ENCODE measurements at places on chromosomes 6 and 20.

DNA sequence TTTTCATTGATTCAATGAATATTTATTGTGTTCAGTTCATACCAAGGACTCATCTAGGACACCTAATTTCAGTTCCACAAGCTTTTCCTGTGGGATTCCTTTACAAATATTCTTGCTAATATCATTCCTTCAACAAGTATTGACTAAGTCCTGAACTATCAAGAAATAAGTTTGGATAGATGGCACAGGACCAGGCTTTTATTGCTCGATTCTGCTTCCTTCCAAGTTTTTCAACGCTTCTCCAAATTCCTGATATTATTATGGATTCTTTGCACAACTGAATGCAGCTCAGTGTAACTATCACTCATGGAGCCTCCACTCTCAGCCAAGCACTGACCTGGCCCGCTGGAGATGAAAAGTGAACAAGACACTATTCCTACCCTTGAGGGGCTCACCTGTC lies 32.7 kb upstream of the COL21A1 start:
- no peak for DNase-seq

GRCh38 chr6:100415768-100416167 lies 49.0 kb downstream of the SIM1 start:
- DNase-seq = no peak

GRCh38 chr6:13924949-13925881 lies at the start of gene RNF182:
TSS of gene RNF182 (plus strand) at chr6:13924952. CDS start at chr6:13977120, 52,168 bp downstream.
- peak; percentile 48 for DNase-seq

DNA sequence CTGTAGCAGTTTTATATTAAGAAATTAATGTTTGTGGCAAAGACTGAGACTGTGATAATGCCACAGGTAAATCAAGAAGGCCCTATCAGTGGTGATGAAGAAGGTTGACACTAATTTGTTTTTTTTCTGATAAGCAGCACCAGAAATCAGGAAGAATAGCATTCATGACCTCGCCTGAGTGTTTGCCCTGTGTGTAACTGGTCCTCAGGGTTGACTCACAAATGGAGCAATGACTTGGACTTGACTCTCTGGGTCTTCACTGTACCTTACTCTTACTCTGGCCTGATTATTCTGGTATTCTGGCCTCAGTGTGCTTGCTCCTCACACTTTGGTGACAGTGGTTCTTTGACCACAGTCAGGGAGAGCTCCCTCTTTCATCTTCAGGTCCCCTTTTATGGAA lies 243.9 kb downstream of the HAO1 start:
- no peak for DNase-seq

GRCh38 chr6:70547313-70547712 lies 19.4 kb upstream of the SDHAF4 start:
- DNase-seq = peak; percentile 56

- DNase-seq = no peak
Measured at GRCh38 chr6:142307963-142308748, 6.3 kb downstream of the ADGRG6 start.

DNA sequence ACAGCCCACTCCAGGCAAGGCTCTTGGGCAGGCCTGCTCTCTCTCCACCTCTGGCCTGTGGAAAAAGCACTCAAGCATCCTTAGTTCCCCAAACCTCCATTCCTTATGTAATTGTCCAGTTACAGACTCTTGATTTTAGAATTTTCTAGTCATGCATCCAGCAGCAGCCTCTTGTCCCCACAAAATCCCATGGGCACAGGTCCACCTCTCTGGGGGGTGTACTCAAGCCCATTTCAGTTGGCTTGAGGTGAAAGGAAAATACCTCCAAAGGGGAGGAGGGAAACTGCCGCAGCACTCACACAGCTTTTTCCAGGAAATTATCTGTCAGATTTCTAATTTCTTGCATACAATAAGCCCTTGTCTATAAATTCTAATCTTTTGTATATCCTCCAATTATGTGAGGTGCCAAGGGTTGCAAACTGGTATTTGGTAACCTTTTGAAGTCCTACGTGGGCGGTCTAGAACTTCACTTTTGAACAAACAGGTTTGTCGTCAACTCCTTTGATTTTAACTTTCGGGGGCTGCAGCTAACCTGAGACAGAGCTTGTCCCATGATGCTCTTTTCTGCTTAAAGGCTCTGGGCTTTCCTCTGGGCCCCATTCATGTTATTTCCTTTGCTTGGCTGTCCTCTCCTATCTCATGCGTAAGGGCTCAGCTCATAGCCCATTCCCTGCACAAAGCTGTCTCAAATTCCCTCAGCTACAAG lies 104.7 kb upstream of the CEP85L start:
- DNase-seq = no peak

DNA sequence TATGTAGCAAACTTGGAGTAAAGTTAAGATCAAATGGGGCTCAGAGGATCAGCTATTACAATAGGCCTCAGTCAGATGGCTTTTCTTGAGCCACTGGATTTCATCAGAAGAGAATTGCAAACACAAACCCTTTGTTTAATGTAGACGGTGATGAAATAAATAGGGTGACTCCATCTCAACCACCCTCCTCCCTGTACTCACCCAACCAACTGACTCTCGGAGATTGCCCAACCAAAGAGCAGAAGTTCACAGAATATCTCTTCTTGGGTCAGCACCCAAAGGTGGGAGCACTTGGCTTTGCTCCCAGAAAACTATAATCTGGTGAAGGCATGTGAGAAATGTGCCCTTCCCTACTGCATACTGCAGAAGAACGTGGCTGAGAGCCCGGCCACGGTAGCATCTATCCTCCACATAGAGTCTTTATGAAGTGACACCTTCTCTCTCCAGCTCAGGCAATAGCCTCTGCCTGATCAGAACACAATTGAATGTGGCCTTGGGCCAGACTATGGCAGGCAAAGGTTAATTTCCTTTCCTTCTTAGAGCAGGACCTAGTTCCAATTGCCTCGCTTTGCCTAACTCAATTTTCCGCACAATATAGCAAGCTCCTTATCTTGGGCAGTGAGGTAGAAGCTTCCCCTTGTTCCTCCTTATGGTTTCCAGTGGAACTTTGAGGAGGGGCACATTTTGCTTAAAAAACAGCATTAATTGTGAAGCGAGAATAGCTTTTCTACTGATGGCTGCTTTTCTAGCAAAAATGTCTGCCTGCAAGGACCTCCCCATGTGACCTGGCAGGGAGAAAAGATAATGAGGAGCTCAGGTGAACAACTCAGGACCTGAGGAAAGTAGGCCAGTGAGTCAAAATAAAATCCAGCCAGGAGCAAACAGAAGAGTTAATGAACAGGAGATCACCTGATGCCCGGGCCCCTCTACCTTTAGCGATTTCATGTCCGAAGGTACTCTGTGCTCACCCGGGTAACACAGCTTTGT lies 79.4 kb downstream of the GFOD1 start:
- no peak for DNase-seq

- no peak for DNase-seq
Measured at GRCh38 chr20:47674686-47675085, 110.6 kb downstream of the SULF2 start.

GRCh38 chr6:11113038-11113437 lies 1.5 kb upstream of the ERVFRD-1 start:
- DNase-seq = no peak

- DNase-seq = peak; percentile 60
Measured at GRCh38 chr20:46013829-46014516, 5.3 kb downstream of the MMP9 start.

DNA sequence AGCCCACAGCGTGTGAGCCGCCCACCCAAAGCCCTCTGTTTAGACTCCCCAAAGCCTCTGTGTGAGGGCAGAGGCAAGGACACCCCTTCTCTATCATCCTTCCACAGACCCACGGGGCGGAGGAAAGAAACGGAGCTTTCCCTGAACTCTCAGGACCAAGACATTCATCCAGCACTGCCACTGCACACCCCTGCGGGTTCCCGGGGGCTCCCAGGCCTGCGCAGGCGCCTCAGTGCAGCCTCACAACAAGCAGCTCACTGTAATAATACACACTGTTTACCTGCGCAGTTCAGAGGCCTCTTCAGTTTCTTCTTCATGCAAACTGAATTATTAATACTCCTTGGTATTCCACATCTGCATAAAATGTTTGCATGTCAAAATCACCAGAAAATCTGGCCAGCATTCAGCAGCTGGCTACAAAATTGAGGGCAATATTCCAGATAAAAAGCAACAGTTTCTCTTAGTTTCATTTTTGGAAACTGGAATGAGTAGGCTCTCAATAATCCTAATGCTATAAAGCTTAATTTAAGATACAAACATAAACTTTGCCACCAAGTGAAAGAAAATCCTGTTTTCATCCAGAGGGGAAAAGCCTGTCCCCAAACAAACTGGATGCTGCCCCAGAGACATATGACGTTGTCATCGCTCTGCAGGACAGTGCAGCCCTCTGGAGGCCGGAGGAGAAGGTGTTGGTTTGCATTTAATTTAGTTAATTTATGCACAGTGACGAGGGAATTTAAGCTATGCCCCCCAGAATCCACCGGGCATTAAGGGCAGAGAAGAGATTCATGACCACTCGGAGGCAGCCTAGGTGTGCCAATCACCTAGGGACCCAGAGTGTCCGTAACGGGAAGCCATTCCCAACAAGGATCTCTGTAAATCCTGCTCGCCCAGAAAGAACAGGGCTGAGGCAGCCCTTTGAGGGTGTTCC lies 45.3 kb downstream of the NINL start:
- DNase-seq = peak; percentile 76

DNA sequence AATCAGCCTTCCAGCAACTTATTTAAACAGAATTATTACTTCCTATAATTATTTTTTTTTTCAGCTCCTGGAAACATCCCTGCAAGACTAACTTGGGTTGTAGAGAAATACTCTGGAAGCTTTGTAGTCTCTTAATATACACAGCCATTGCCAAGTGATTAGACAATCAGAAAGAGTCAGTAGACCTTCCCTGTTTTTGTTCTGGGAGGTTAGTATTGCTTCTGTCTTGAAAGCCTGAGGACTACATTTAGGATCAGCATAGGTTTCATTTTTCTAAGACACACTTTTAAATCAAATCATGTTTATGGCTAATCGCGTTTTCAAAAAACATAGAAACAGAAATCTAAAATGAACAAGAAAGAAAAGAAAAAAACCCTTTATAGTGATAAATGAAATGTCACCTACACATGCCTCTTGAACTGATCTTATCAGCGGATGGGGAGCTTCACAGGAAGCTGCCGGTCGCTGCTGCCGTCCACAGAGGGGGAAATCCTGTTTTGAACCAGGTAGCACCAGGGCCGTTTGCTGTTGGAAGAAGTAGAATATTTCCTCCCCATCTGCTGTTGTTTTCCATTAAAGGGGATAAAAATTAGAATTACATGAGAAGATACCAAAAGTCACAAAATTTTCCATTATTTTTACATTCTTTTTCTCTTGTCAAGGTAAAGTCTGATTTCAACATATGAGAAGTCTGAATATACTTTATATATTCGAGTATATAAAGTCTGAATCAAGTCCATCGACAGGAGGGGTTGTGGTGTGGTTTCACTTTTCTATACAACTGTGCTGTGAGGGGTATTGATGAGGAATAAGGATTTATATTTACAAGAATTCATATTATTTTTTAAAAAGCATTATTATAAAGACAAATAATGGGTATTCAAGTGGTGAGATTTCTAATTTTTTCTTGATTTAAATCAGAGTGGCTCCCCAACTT lies 94.6 kb downstream of the ARMC2 start:
- DNase-seq = no peak

DNA sequence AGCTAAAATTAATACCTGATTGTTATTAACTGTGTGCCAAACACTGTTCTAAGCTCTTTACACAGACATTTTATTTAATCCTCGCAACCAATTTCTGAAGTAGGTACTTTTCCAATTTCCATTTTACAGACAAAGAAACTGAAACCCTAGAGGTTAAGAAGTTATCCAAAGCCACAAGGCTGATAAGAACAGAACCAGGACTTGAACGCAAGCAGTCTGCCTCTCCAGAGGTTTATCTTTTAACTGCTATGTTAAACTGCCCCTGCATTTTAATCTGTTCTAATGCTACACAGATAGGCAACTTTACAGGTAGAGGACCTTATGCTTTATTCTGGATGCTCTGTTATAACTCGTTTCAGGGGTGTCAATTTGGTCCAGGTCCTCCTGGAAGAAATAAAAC lies 118.2 kb downstream of the SLC16A10 start:
- no peak for DNase-seq

- DNase-seq = peak; percentile 76
Measured at GRCh38 chr6:1686117-1687098, 76.7 kb downstream of the FOXC1 start.

DNA sequence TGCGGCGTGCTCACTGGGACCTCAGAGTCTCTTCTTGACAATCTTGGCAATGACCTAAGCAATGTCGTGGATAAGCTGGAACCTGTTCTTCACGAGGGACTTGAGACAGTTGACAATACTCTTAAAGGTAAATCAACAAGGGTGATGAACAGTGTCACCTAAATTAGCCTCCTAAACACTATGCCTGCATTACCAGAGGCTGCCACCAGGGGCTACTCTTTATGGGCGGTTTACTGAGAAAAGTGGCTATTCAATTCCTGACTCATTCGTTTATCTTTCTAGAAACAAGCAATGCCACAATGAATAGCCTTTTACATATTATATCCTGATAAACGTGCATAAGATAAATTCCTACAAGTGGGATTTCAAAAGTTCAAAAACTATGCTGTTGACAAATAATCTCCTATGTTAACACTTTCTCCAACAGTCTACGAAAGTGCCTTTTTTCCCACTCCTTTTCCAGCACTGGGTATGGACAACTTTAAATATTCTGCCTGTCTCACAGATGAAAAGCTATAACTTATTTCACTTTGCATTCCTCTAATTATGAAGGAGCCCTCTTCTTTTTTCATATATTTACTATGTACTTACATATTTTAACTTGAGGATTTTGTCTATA lies 1.3 kb downstream of the BPIFA2 start:
- no peak for DNase-seq

- no peak for DNase-seq
Measured at GRCh38 chr20:52410731-52411234, 219.2 kb upstream of the ZFP64 start.

DNA sequence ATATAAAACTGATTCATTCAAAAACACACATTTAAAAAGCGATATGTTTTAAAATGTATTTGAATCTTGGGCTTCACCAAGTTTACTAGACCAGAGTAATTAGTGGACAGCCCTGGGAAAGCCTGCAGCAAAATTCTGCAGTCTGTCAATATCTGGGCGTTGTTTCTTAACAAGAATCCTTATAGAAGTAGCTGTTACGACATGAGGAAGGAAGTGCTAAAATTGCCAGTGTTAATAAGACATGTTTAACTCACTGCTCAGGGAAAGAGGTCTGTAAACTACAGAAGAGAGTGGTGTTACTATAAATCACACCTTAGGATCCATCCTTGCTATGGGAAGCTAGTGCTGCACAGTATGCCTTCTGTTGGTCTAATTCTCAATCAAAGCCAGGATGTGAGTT lies 120.6 kb downstream of the TBX18 start:
- DNase-seq = no peak

DNA sequence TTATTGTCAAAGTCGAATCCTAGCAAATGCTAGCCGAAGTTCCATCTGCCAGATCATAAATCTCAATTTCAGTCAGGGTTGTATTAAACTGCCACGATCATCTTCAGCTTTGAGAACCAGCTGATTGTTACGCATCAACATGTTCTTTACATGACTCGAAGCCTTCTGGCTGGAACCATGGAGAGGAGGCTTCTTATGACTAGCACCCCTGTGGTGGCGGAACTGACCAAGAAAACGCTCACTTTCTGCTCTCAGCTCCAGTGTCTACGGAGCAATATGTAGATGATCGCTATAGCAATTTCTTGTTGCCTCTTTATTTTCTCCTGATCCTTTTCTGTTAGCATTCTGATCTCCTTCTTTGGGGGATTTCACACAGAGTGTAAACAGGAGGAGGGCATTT lies 479.4 kb upstream of the SLC35B3 start:
- DNase-seq = no peak

Measured in NCI-H526 treated with DMSO at 0.1 percent for 48 hours (cell line).